Fibroblast of lung (primary cell): ENCODE measurements at places on chromosomes 12 and 14. TPM values are rescaled to one million over a fixed set of nuclear protein-coding genes. Genes with fewer than 3 reads are reported as not detected.

PLEKHG7 gene
- total RNA-seq: not detected in 2 replicates

MGP gene
- total RNA-seq: 2.0 and 38.0 TPM in 2 replicates

SOX5 gene
- 16.4 and 32.0 TPM in 2 replicates for total RNA-seq

RERG gene
- total RNA-seq: 0.26 and 0.33 TPM in 2 replicates

ASB2 gene
- 0.51 and 0.99 TPM in 2 replicates for total RNA-seq

FLRT2 gene
- 14.5 and 22.9 TPM in 2 replicates for total RNA-seq

KERA gene
- total RNA-seq: not detected in 2 replicates

ZC3H14 gene
- 66.0 and 71.0 TPM in 2 replicates for total RNA-seq

TMTC1 gene
- total RNA-seq: 92.5 and 222 TPM in 2 replicates

EP400 gene
- total RNA-seq: 8.0 and 12.4 TPM in 2 replicates

NTF3 gene
- total RNA-seq: 1.5 and 5.9 TPM in 2 replicates
